ENCODE measurements at places on chromosomes 1 and 21. TPM values are rescaled to one million over a fixed set of nuclear protein-coding genes. Genes with fewer than 3 reads are reported as not detected.
A peak's percentile ranks its signal among the peaks of the same experiment; 100 is the strongest.

- DNase-seq, result no peak
These were observed 320.3 kb downstream of the KIF26B start for GRCh38 chr1:245475126-245475525.

GRCh38 chr1:91891454-91891853, 5.5 kb upstream of the TGFBR3 start:
- DNase-seq, result no peak

Gene TCHHL1
- total RNA-seq, result not detected

Gene GJA5
- 8.8 TPM for total RNA-seq

GRCh38 chr1:68953311-68953710, 456.4 kb upstream of the DEPDC1 start:
- no peak for DNase-seq

Gene LMX1A
- 0.12 TPM for total RNA-seq

Gene PRCC
- 57.8 TPM for total RNA-seq

- DNase-seq, result no peak
These were observed 144.6 kb upstream of the NFIA start for GRCh38 chr1:60937720-60938119.

Gene CHIA
- total RNA-seq, result 0.23 TPM

DNA sequence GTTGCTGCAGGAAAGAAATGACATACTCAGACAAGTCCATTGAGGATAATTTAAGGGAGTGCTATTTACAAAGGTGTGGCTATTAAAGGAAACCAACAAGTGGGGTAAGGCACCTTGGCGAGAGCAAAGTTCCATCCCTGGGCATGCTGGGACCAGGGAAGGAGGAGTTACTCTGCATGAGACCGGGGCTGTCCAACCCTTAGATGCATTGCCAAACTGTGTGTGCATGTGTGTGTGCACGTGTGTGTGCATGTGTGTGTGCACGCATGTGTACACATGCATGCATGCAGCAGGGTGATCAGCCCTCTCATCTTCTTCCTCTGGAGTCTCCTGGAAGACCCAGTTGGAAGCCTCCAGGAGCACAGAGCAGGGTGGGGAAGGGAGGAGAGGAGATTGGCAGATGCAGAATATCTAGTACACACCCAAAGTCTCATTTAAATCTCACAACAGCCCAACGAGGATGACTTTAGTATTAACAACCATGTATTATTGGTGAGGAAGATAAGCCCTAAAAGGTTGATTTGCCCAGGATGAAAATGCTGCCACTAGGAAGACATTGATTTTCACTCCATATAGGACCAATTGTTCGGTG, 72.2 kb upstream of the CD34 start:
- DNase-seq, result peak; percentile 57

DNA sequence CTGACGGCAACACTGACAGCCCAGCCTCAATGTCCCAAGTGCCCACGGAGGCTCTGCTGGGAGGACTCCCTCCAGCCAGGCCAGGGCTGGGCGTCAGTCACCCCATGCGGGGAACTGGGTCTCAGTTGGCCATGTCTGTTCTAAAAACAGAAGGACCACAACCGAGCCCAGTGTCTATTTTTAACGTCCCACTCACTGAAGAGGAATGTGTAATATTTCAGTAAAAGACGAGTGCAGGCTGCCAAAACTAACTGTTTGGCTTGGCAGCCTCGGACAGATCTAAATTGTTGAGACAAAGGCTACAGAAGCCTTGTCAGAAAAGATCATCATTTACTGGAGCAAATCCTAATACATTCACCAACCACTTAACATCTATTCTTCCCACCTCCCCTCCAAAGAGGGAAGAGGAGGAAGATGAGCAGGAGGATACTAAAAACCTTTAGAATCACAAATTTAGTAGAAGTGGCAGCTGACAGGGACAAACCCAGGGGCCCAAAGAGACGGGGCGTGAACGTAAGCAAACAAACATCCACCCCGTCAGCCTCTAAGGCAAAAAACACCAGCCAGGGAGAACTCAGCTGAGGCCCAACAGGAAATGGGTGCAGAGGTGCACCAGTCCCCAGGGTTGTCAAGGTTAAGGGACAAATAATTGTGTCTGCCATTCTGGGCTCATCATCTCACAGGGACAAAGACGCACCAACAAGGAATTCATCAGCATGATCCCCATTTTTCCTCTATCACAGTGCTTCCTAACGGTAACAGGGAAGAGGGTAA, 18.7 kb downstream of the C1orf198 start:
- DNase-seq, result peak; percentile 59

- no peak for DNase-seq
These were observed 89.7 kb downstream of the SLC45A1 start for GRCh38 chr1:8407652-8408051.

DNA sequence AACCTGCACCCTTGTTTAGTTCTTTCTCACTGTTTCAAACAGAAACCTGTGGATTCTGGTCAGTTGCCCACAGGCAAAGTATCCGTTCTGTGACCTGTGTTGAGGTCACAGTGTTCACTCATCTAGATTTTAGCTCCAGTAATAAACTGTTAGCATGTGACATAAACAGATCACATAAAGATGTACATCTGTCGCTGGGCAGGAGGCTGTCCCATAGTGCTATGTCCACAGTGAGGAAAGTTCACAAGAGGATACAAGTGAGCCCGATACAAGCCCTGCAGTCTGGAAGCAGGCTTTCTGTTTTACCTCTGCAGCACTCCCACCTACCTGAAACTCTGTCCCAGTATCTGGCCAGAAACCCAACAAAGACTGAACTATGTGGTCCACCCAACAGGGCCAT, 28.4 kb downstream of the LMX1A start:
- no peak for DNase-seq

Gene PFKFB2
- total RNA-seq, result 17.9 TPM

DNA sequence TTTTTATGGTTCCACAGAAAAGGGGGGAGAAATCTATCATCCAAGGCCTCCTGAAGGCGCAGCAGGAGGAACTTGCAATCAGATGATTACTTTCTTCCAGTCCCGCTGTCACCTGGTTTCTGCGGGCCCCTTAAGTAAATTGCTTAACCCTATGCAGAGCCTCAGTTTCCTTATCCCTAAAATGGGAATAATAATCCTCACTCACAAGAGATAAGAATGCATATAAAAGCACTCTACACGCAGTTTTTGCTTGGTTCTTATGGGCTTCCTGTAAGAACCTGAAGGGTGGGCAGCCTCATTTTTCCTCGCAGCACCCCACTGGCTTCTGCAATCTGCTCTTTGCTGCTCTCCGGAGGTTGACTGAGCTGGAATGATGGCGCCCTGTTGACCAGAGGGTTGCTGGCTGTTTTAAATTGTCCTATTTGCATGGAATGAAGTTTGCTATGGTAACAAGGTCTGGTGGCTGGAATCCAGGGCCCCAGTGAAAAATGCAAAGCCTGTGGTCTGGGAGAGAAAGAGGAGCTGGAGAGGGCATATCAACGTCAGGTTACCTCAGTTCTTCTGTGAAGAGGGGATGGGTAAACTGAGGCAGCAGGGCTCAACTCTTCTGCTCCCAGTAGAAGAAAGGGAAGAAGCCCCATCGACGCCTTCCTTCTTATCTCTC, 1.0 kb upstream of the KAZN start:
- DNase-seq, result no peak

- no peak for DNase-seq
These were observed 122.0 kb downstream of the ETS2 start for GRCh38 chr21:38927776-38928175.

GRCh38 chr1:24903560-24903954, 26.5 kb downstream of the RUNX3 start:
- no peak for DNase-seq
